ENCODE measurements at places on chromosomes 6 and 20.

DNA sequence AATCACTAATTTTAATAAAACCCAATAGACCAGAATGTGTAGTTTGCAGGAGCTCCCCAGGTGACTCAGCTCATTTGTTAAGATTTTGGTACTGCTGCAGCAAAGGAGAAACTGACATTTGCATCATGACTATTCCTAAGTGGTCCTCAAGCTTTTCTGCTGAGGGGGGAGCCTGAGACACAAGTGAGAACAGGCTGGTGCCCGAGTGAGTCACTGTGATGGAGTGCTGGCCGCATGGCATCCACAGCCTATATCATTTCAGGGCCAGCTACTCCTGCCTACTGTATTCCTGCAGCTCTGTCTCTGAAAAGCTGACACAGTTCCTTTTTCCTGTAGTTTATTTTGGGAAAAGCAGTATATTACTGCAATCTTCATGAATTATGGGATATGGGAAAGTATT is 113.7 kb upstream of the ENPP5 start:
- no peak for DNase-seq

DNA sequence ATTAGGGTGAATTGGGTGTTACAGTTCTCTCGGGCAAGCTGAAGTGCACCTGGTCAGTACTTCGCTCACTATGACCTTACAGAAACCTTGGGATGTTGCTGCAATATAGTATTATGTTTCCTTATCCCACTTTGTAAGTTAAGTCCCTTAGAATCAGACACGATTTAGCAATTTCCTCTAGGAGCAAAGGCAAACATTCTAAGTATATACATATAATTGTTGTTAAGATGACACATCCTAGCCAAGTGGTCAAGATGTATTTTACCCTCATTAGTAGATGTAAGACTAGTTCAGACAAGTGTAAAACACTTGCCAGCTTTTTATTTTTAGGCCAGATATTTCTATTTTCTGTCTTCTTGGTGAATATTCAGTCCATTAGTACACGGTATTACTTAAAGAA is 31.1 kb upstream of the RGS17 start:
- no peak for DNase-seq

- no peak for DNase-seq
Observed at GRCh38 chr20:52294106-52294628, 102.6 kb upstream of the ZFP64 start.

DNA sequence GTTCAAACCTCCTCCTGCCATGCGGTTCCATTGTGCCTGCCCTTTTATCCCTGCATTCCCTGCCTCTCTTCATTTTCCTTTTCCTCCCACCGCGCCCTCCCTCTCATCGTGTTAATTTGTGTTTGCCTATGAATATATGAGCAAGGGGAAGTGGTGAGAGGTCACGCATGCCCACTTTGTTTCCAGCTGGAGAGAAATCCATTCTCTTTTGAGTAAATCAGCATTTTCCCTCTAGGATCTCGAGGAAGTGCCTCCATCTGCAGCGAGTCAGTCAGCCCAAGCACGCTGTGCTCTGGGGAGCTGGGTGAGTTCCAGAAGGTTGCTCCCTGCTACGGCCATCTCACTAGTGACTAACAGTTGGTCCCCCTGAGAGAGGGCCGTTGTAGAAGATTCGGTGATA is 42.9 kb downstream of the CDH26 start:
- DNase-seq, result no peak

DNA sequence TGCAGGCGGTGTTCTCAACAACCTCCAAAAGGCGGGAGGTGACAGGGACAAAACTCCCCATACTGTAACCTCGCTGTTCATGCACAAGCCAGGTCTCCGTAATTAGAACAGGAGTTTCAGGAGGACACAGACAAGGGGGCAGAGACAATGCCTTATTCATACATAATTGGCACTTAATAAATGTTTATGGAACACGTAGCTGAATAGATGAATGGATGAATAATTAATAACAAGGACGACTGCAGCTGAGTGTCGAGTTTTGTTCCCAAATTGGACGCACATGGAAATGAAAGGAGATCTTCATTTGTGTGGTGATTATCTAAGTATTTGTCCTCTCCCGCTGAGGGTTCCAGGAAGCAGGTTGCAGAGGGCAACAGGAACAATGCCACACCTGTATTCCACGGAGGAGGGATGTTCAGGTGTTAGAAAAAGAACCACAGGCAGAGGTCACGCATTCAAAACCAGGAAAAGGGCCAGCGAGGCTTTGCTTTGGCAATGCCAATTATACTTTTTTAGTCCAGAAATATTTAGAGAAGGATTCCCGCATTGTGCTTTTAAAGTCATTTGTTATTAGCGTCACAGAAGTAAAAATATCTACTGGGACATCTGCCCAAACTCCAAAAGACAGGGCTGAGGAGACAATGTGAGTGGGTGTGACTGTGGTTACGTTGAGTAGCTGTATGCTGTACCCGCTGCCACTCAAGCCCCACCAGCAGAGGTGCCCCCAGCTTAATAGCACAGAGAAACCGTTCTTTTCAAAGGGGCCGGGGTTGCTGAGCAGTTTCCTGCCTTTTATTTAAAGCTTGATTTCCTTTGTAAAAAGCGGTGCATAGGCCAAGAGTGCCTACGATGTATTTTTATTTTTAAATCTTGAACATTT is 123.3 kb downstream of the PXDC1 start:
- no peak for DNase-seq

DNA sequence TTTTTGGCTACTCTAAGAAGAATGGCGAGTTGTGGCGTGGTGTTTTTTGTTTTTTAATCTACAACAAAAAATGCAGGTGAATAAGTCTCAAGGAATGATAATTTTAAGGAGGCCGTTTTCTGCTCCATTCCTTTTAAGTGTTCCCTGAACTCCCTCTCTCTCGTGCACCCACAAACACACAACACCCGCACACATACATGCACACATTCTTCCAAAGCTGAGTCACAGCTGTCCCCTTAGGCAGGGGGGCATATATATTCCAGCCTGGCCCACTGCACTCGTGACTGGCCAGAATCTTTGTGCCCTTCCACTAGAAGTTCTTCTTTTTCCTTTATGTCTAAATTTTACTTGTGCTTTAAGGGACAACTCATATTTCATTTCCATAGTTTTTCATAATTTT is 405.7 kb downstream of the LMBRD1 start:
- DNase-seq, result no peak

- DNase-seq, result no peak
Observed at GRCh38 chr6:46719099-46719498, 16.1 kb downstream of the PLA2G7 start.

DNA sequence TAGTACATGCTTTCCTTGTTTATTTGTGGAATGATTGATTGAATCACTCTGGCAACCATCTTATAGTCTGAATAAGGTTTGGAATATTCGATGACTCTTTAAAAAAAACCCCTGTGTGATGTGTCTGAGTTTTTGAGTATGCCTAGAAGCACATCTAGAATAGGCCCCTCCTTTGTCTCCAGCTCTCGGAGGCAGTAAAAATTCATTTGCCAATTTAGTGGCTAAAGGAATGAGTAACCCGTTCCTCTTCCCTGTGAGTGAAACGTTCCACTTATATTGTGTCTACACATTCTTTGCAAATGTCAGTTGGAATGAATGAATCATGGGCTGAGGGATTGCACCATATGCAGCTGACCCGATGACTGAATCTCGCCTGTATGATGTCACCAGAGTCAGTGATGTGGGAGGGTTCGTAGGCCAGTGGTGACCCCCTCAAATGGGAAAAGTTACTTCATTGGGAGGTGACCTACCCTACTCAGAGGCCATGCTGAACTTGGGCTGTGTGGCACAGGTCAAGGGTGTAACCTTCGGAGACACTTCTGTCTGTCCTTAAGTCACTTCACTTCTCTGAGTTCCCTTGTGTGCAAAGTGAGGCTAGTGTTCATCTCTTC is 21.6 kb downstream of the MOCS3 start:
- DNase-seq, result no peak

DNA sequence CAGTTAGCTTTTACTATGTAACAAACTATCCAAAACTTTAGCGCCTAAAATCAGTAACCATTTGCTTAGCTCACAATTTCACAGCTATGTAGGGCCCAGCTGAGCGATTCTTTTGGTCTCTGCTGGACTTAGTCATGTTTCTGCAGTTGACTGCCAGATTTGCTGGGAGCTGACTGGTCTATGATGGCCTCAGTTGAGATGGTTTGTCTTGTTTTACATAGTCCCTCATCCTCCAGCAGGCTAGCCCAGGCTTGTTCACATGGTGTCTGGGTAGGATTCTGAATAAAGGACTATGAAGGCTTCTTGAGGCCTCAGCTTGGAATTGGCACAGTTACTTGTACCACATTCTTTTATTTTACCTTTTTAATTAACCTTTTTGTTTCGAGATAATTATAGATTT is 247.8 kb upstream of the CHD6 start:
- DNase-seq, result no peak

- DNase-seq, result no peak
Observed at GRCh38 chr6:135703007-135703406, 148.5 kb upstream of the PDE7B start.

DNA sequence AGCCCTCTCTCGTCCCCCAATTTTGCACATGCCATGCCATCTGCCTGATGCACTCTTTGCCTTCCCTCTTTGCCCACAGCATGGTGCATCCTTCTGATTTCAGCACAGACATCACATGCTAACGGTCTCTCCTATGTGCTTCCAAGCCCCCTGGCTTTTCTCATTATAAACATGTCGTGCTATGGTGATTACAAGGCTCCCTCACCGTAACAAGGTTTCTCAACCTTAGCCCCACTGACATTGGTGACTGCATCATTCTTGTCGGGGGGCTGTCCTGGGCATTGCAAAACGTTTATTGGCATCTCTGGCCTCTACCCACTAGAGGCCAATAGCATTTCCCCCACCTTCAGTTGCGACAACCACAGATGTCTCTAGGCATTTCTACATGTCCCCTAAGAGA is 187.2 kb downstream of the TFAP2C start:
- no peak for DNase-seq

DNA sequence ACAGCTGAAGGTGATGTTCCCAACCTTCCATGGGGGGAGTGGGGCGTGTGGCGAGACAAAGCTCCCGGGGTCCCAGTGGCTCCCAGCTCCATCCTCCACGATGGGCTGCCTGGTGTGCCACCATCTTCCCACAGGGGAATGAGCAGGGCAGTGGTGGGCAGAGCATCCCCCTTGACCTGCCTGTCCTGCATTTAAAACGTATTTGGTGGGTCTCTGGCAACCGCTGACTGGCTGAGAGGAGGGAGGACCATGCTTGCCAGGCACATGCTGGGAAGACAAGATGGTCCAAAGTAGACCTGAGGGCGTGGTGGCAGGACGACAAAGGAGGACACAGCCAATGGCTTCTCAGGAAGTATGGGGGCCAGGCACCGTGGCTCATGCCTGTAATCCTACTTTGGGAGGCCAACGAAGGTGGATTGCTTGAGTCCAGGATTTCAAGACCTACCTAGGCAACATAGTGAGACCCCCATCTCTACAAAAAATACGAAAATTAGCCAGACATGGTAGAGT is 4.9 kb downstream of the TLDC2 start:
- DNase-seq, result no peak

DNA sequence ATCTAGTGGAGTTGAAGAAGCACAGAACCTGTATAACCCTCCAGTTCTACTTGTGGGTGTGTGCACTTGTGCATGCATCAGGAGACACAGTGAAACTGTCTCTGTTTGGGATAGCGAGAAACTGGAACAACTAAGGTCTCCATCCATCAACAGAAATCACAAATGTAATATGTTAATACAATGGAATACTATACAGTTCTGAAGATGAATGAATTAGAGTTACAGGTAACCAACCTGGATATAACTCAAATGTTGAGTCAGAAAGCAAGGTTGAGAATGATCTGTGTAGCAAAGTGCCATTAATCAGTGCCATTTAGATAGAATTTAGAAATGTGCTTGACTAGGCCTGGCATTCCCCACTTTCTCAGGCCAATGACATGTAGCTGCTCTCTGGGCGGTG is 4.6 kb upstream of the NSFL1C start:
- DNase-seq, result no peak

- DNase-seq, result no peak
Observed at GRCh38 chr20:9611921-9612320, 97.5 kb downstream of the LAMP5 start.

DNA sequence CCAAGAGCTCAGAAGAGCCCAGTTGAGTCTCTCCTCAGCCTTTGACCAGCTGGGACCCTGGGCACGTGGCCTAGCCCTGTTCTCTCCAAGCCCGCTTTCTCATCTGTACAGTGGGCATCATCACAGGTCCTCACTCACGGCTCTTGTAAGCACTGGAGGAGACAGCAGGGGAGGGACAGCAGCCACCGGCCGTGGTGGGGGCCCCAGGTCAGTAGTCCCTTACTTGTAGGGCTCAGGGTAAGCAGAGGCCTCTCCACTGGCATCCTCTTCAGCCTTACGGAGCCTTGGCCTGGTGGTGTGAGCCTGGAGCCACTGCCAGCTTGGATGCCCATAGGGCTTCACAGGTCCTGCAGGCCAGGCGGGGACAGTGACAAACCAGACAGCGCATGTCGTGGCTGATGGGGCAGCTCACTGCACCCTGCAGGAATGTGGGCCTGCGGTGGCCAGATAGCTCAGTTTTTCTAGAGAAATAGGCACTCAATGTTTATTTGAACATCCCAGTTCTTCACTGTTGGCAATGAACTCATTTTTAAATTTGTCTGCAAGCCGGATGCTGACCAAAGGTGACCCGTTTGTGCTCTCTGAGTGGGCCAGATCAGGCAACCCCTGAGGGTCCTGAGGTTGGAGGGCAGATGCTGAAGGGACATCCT is 65.1 kb downstream of the ADNP start:
- DNase-seq, result no peak

DNA sequence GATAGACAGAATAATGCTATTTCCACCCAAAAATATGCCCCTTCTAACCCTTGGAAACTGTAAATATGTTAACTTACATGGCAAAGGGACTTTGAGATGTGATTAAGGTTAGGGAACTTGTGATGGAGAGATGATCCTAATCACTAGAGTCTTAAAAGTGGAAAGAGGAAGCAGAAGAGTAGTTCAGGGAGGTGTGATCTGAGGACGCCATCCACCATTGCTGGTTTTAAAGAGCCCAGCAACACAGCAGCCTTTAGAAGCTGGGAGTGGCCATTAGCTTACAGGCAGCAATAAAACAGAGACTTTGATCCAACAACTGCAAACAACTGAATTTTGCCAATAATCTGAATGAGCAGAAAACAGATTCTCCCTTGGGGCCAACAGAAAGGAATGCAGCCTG is 30.6 kb downstream of the ZNF311 start:
- no peak for DNase-seq
